ENCODE measurements at places on chromosomes 6 and 20.
A peak's percentile ranks its signal among the peaks of the same experiment; 100 is the strongest.

DNA sequence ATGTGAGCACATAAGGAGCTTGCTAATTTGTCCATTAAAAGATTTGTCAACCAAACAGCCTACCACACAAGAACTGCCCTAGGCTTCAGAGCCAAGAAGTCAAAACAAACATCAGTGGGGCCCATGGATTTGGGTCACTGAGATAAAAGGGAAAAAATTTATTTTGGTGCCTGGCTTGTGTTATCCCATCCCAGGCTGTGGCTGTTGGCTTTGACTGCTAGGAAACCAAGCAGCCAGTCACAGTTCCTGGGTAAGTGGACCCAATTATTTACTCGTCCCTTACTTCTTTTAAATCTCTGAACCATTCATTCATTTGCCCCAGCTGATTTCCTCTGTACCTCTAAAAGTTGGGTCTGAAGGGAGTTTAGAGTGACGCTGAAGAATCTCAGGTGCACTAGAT is 41.3 kb downstream of the EDN1 start:
- no peak for DNase-seq

DNA sequence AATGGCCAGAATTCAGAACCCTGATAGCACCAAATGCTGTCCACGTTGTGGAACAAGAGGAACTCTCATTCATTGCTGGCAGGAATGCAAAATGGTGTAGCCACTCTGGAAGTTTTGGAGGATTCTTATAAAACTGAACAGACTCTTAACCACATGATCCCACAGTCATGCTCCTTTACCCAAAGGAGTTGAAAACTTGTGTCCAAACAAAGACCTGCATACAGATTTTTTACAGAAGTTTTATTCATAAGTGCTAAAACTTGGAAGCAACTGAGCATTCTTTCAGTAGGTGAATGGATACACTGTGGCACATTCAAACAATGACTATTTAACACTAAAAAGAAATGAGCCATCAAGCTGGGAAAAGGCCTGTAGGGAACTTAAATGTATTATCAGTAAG is 32.5 kb downstream of the PREP start:
- no peak for DNase-seq

GRCh38 chr6:45712786-45713185 is 302.9 kb downstream of the CLIC5 start:
- no peak for DNase-seq

DNA sequence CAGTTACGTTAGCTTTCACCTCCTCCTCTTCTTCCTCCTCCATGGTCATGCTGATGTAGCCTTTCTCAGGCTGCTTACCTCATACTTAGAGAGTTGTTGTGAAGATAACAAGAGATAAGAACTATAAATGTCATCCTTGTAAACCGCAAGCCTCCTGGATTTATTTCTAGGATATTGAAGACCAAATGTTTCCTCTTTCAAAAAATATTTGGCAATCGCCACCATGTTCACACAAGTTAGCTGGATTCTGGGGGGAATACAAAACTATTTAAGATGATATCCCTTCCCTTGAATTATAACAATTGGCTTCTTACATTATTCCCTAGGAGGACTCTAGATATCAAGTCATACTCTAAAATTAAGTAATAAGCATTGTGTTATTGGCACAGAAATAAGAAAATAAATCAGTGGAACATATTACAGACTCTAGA is 99.8 kb upstream of the PLEKHG1 start:
- no peak for DNase-seq

DNA sequence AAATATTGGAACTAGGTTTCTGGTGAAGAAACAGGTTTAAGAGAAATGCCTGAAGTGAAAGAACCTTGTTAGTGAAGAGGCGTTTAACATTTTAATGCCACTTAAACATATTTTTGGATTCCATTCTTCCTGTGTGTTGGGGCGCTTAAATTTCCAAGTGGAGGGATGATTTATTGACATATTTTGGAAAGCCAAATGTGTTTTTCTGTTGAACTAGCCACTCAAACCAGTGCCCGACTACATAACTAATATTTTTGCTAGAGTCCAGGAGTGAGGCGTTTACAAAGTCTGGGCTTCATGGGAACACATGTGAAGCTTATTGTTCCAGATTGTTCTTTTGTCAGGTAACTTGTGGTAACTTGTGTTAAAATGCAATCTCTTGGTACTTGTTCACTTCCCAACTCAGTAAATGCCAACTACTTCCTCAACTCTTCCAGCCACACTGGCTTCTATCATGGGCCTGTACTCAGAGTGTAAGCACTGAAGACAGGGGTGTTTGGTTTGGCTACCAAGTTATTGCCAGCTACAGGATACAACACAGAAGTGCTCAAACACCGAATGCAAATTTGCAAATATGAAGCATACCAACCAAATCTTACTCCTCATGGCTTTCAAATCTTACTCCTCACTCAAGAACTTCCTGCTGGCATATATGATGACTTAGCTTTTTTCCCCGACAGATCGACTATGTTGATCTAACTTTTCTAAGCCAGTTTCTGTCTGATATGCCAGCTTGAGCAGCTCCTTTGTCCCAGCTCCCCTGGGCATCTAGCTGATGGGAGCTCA is 2.0 kb upstream of the ZNFX1 start:
- no peak for DNase-seq

DNA sequence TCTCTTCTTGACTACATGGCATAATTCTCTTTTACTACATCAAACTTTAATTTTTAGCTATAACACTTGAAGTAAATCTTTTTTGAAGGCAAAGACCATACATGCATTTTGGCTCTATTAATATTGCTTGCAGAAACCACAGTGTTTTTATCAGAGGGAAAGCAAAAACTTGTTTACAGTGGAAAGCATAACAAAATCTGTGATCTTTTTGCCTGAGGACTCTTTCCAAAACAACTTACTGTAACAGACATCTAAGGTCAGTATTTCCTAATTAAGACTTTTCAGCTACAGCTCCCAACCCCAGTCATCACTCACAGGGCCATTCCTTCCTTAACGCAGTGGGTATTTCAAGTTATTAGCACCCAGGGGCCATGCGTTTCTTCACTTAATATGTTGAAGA is 274.7 kb downstream of the CDKAL1 start:
- no peak for DNase-seq

- DNase-seq, result no peak
Measured at GRCh38 chr6:134821928-134822864, 127.7 kb downstream of the ALDH8A1 start.

DNA sequence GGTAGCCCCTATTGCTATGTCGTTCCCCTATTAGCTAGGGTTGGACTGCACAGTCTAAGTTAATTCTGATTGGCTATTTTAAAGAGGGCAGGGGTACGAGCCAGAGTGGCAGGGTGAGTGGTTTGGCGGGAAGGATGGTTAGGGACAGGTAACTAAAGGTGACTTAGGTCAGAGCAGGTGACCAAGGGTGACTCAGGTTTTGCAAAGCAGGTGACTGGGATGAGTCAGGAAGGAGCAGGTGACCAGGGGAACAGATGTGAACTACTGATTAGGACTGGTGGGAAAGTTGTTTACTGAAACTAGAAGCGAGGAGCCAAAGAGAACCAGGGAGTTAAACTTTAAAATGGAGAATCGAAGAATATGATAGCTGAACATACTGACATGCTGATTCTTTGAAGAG is 295.2 kb downstream of the GJA1 start:
- no peak for DNase-seq

- no peak for DNase-seq
Measured at GRCh38 chr20:56752274-56752673, 123.2 kb downstream of the TFAP2C start.

GRCh38 chr6:25756382-25757363 is 2.1 kb downstream of the SLC17A4 start:
- no peak for DNase-seq

- DNase-seq, result peak; percentile 13
Measured at GRCh38 chr6:142474531-142475289, 172.9 kb downstream of the ADGRG6 start.

GRCh38 chr6:109303640-109304283 is 78.5 kb downstream of the CD164 start:
- DNase-seq, result no peak

DNA sequence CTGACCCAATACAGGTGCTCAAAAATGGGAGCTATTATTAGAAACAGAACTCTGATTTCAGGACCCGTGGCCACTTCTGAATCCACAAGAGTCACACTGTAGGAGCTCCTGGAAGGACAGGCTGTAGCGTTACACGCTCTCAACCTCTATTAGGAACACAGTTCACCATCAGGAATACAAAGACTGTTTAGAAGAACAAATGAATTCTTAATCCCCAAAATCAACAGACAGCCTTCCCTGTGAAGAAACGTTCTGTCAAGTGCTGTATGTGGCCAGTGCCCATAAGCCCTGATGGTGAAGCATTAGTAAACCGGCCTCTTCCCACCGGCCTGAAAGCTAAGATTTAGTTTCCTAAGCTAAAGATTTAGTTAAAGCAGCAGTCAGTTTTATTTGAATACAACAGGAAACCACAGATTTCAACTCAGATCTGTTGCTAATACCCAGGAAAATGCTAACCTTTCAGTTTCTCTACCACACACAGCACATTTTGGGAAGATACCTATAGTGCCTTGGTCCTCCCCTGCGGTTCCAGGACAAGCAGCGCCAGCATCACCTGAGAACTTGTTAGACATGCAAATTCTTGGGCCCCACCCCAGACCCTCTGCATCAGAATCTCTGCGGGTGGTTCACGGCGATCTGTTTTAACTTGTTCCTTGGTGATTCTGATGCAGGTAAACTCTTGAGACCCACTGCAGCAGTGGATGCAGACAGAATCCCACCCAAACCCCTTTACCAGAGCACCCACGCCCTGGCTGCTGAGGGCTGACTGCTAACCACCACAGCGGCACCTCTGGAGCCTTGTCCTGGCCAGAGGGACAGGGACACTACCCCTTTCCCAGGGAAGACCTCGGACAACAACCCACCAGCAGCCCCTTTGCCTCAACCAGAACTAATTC is 33.4 kb downstream of the MTRES1 start:
- DNase-seq, result no peak

DNA sequence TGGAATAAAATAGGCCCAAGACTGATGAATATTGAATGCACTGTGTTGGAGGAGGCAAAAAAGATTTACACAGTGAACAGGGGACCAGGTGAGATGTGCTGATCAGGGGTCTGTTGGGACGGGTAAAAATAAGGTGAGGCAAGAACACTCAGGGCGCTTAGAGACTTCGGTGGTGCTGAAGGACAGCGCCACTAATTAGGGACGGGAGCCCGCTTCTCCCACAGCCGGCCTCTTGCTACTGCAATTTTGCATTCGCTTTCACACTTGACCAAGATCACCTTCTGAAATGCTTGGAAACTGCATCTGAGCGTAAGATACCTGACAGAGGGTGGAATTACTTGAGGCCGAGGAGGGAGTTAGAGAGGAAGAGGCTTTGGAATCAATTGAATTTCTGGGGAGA is 7.3 kb downstream of the TFAP2D start:
- no peak for DNase-seq

- no peak for DNase-seq
Measured at GRCh38 chr6:149380523-149380922, 19.5 kb upstream of the SUMO4 start.

DNA sequence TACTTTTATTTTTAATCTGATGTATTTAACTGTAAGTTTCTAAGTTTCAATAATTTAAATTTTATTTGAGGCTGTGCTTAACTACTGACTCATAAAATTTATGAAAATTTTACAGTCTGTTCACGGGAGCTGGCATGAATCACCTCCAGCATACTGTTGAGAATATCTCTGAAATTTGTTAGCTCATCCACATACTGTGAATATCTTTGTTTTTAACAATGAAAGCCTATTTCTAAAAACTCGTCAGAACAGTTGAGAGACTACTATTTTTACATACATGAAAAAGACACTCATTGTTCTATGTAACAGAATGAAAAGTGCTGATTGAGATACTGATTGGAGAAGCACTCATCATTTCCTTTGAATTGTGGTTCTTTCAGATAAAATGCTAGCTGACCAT is 749.3 kb downstream of the TENT5A start:
- DNase-seq, result no peak

GRCh38 chr20:16124911-16125776 is 448.1 kb downstream of the KIF16B start:
- DNase-seq, result no peak

DNA sequence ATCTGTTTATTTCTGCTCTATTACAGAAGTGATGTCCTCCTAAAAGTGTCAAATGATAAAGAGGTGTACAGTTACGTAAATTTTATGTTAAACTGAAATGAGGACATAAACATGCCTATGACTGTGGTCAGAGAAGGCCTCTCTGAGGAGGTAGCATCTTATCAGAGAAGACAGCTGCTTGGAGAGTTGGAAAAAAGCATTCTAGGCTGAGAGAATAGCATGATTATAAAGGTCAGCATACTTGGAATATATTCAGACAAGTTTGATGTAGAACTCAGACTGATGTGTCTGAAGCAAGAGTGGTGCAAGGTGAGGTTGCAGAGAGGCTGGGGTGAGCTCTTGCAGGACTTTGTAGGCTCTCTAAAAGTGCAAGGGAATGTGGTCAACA is 3.1 kb upstream of the PCNA start:
- DNase-seq, result no peak

DNA sequence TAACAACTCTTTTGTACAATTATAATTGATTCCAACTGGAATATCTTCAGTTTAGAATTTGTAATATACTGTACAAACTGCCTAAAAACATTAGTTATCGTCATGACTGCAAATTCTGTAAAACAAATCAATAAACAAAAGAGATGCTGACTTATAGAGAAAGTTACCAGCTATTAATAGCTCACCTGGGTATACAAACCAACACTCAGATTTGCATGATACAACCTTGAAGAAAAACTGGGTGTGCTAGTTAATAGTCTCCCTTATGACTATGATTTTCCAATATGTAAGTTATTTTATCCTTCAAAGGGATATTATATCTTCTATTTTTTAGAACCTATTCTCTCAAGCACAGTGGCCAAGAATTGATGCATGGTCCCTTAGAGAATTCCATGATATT is 698.5 kb downstream of the FRK start:
- DNase-seq, result no peak

DNA sequence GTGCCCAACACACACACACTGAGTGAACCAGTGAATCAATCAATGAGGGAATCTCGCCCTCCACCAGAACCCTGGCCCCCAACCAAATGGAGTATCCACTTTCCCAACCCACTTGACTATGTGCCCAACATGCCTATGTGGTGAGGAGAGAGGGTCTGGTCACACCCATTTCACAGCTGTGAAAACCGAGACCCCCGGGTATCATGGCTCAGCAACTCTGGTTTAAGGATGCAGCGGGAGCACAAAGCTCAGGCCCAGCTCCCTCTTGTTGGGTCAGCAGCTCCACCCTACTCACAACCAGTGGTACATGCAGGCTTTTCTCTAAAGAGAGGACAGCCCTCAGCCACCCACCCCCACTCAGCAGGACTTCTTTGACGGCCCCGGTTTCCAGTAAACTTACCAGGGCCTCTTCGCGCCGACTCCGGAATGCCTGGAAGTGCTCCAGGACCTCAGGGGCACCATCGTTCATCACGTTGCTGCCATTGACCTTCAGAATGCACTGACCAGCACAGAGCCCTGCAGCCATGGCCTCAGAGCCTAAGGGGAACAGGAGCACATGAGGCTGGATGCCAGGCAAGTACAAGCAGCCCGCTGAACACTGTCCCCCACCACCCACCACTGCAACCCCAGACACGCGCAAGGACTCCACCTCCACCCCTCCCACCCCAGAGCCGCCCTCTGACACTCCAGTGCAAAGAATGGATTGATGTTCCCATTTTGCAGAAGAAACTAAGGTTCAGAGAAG is 174.7 kb downstream of the PREX1 start:
- no peak for DNase-seq
